ENCODE measurements at places on chromosomes 4 and X.

DNA sequence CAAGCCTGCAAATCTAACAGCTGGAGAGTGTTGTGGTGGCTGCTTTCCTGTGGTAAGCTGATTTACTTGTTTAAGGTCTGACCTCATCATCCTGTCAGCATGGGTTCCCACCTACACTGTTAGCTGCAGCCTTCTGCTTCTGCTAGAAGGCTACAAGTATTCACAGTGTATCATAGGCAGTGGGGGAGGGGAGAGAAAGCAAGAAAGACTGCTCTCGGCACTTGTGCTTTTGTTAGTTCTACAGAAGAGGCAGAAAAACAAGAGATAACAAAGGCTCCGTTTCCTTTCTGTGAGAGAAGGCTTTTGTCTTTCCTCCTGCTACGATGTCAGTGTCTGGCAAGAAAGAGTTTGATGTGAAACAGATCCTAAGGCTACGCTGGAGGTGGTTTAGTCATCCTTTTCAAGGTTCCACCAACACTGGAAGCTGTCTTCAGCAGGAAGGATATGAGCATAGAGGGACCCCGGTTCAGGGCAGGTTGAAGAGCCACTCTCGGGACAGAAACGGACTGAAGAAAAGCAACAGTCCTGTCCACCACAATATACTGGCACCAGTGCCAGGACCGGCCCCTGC, at the start of gene KLHL4:
Gene KLHL4, plus strand, starts transcription at position 232 of the 571 bp plus-strand sequence. Its CDS starts 92 bp downstream, at position 324.
- no peak for DNase-seq

DNA sequence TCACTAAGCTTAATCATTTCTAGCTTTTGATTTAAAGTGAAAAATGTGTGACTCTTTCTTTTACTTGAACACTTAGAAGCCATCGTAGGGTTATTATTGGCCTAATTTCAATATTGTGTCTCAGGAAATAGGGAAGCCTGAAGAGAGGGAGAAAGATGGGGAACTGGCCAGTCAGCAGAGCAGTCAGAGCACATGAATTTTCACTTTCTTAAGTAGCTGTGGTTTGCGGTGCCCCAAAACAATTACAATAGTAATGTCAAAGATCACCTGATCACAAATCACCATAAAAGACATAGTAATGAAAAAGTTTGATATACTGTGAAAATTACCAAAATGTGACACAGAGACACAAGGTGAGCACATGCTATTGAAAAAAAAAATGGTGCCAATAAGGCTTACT, 45.5 kb downstream of the CENPC start:
- no peak for DNase-seq

DNA sequence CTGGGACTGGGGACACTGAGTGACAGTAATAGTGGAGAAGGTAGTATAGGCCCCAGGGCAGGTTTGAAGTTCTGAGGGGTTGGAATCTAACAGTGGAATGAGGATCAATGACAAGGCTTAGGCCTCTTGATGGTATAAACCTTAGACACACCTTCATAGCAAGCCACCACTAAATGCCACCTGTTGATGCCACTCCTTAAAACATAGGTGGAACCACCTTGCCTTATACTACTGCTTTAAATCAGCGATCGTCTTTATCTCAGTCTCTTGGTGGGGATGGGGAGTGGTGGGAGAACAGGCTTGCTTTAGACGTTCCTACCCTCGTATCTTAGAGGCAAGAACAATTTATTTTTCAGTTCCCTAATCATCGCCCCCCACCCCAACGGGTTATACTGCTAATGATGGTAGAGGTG, 1.2 kb downstream of the RAB33B start:
- DNase-seq: no peak

DNA sequence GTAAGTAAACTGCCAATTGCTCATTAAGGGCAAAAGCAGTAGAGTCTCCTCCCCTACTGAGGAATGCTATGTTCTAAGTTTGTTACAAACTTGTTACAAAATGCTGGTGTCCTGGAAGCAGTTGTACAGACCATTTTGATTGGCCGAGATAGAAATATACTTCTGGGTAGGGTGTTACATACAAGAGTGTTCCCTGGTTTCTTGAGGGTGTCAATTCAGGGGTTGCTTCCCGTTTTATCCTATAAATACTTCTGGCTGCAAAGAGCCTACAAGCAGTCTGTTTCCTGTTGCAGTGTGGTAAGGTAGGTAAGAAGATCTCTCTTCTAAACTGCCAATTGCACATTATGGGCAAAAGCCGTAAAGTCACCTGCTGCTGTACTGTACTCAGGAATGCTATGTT, 5.7 kb downstream of the TRPC5OS start:
- DNase-seq: no peak

GRCh38 chr4:16100833-16101232, 17.0 kb upstream of the PROM1 start:
- no peak for DNase-seq

DNA sequence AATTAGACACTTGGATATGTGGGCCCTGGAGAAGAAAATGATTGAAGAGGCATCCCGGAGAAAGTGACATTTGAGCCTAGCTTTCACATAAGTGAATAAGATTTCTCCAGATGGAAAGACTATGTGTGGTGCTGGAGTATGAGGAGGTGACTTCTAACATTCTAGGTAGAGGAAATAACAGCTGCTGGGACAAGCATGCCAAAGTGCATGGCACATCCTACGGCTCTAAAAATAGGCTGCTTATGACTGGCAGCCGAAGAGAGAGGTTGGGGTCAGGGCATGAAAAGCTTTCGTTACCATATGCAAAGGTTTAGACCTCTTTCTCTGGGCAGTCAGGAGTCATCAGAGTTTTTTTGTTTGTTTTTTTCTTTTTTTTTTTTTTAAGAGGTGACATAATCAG, 142.0 kb downstream of the SOX3 start:
- no peak for DNase-seq

DNA sequence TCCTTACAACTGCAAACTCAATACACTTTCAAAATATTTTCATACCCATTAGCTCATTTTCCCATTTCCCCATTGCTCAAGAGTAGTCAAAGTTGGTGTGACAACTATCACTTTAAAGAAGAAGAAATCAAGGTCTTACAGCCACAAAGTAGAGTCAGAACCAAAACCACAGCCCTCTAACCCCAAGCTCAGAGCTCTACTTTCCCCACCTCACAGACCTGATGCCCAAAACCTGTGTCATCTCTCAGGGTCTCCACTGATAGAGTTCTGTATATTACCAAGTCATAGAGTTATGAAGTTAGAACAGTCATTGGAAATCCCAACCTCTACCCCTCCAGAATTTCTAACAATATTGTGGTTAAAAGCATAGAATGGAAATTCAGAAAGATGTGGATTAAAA, 505.8 kb downstream of the RAB28 start:
- DNase-seq: no peak

DNA sequence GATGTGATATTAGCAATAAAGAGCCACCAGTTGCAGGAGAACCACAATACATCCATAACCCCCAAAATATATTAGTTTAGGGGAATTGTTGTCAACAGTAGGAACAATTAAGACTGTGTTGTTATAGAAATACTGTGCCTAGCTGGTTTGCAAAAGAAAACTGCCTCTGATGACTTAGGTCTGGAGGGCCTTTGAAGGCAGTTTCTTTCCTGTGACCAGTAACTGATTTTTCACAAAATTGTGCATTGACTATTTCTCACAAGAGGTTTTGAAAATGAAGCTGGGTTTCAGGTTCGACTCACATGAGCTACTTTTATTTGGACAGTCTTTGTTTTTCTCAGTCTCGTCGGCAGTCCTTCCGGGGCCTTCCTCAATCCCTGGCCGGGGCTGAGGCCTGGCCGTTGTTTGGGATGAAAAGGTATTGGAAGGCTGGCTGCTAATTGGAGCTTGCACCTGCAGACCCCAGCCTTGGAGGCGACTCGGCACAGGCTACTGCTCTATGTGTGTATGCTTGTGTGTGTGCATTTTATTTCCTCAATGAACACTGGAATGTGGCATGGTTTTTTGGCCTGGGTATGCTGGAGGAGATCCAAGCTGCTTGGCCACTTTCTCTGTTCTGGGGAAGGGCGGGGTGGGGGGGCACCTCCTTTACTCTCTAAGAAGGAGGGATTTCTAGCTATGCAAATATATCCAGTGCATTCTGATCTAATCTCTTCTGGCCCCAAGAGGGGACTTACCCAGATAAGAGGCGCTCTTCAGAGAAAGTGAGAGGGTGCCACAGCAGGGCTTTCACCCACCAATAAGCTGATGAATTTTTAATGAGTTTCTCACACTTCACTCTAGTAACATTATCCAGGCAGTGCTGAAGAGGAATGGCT, 49.5 kb upstream of the LNX1 start:
- no peak for DNase-seq

DNA sequence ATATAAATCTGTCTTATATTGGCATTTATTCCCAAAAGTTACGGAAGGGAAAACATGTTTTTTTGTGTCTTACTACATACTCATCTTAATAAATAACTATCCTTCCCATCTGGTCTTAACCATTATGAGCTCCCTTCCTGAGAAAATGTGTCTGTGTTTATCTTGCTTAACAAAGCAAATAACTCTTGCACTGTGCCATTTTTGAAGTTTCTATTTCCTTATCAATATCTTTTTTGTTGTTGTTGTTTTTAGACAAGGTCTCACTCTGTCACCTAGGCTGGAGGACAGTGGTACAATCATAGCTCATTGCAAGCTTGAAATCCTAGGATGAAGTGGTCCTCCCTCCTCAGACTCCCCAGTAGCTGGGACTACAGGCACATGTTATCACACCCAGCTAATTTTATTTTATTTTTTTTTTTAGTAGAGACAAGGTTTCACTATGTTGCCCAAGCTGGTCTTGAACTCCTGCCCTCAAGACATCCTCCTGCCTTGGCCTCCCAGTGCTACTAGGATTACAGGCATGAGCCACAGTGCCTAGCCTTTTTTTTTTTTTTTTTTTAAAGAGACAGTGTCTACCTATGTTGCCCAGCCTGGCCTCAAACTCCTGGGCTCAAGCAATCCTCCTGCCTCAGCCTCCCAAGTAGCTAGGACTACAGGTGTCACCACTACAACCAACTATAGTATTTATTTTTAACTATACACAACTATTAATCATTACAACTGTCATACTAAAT, 36.9 kb downstream of the CNOT6L start:
- no peak for DNase-seq

GRCh38 chr4:10018818-10019461, 2.4 kb downstream of the SLC2A9 start:
- DNase-seq: peak; percentile 59

GRCh38 chrX:138504273-138504672, 207.2 kb downstream of the FGF13 start:
- no peak for DNase-seq

- DNase-seq: no peak
These were observed 853.5 kb downstream of the TRIML1 start for GRCh38 chr4:188992706-188993105.

Measured in cerebellar cortex (tissue), 1 donor.